ENCODE measurements at places on chromosomes 6 and 20. TPM values are rescaled to one million over a fixed set of nuclear protein-coding genes. Genes with fewer than 3 reads are reported as not detected.
A peak's percentile ranks its signal among the peaks of the same experiment; 100 is the strongest.

DNA sequence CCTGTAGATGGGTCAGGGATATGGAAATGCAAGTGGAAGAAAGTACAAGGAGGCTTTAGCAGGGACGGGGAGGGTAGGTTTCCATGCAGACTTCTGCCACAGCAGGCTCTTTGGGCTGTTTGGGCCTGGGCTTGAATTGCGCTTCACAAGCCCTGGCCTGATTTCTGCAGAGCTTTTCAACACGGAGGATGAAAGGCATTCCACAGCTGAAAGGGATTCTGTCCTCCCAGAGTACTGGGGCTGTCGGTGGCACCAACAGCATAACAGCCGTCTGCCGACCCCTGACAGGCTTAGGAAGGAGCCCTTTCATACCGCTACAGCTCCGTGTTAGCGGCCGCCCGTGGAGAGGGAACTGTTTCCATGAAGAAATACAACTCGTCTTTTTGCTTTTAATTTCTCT lies 22.9 kb upstream of the TBC1D7 start:
- peak; percentile 35 for DNase-seq

The RBM39 gene
- 357 TPM for total RNA-seq

- no peak for DNase-seq
Observed at GRCh38 chr6:21384216-21384615, 209.3 kb upstream of the SOX4 start.

The TMC2 gene
- total RNA-seq: not detected

The MROH8 gene
- 7.6 TPM for total RNA-seq

The UNC5CL gene
- 1.6 TPM for total RNA-seq

DNA sequence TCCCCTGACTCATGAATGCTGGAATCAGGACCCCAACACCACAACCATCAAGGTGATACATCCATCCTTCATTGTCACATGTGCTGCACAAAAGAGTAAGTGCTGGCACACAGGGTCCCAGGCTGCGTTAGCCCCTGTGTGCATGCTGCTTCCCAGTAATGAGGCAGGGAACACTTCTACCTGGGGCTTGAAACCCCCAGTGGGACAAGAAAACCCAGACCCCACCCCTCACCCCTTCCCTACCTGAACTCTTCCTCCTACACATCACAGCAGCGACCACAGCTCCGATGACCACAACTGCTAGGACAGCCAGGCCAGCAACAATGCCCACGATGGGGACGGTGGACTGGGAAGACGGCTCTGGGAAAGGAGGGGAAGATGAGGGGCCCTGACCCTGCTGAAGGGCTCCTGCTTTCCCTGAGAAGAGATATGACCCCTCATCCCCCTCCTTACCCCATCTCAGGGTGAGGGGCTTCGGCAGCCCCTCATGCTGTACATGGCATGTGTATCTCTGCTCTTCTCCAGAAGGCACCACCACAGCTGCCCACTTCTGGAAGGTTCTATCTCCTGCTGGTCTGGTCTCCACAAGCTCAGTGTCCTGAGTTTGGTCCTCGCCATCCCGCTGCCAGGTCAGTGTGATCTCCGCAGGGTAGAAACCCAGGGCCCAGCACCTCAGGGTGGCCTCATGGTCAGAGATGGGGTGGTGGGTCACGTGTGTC lies 2.0 kb downstream of the HLA-B start:
- no peak for DNase-seq

- no peak for DNase-seq
Observed at GRCh38 chr6:51618563-51618962, 468.9 kb downstream of the PKHD1 start.

DNA sequence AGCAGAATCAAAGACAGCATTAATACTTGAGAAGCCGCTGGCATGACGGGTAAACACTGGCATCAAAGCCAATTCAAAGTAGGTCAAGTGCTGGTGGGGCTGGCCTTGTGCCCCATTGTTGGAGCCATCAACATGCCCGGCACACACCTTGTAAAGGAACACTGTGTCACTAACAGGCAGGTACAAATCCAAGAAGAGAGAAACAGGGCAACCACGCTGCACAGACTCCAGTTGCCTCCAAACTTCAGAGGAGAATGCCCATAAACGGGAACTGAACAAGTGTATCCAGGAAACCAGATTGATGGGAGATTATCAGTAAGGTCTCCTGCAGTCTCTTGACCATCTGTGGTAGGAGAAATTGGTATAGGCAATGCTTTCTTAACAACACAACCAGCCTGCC lies 127.0 kb upstream of the STXBP5 start:
- DNase-seq: no peak

DNA sequence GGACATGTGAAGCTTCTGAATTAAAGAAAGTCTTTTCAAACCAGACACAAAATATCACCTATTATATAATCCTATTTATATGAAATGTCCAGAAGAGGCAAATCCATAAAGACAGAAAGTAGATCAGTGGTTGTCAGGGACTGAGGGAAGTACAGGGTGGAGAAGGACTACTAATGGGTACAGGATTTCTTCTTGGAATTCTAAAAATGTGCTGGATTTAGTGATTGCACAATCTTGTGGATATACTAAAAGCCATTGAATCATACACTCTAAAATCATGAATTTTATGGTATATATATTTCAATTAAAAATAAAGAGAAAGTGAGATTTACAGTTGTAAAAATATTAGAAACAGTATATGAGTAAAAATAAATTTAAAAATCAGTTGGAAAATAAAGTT lies 18.7 kb upstream of the MC3R start:
- DNase-seq: no peak

The IMPG1 gene
- total RNA-seq: not detected

The TTK gene
- 45.5 TPM for total RNA-seq

The GOPC gene
- 30.7 TPM for total RNA-seq

Data from neural crest cell (in vitro differentiated cells).